ENCODE measurements at places on chromosomes 2 and 18. TPM values are rescaled to one million over a fixed set of nuclear protein-coding genes. Genes with fewer than 3 reads are reported as not detected.

Gene MAPRE3
- 6.7 TPM for total RNA-seq

GRCh38 chr18:23369266-23369665, 83.8 kb upstream of the RIOK3 start:
- DNase-seq: no peak

- DNase-seq: no peak
Observed at GRCh38 chr18:41974796-41975201, 19.8 kb downstream of the PIK3C3 start.

- DNase-seq: no peak
Observed at GRCh38 chr2:41540272-41540998, 507.4 kb upstream of the PKDCC start.

Gene SLC11A1
- 0.51 TPM for total RNA-seq

Gene MAP3K19
- total RNA-seq: not detected

Gene MDH1B
- total RNA-seq: 0.47 TPM

Gene PLB1
- total RNA-seq: 2.4 TPM

DNA sequence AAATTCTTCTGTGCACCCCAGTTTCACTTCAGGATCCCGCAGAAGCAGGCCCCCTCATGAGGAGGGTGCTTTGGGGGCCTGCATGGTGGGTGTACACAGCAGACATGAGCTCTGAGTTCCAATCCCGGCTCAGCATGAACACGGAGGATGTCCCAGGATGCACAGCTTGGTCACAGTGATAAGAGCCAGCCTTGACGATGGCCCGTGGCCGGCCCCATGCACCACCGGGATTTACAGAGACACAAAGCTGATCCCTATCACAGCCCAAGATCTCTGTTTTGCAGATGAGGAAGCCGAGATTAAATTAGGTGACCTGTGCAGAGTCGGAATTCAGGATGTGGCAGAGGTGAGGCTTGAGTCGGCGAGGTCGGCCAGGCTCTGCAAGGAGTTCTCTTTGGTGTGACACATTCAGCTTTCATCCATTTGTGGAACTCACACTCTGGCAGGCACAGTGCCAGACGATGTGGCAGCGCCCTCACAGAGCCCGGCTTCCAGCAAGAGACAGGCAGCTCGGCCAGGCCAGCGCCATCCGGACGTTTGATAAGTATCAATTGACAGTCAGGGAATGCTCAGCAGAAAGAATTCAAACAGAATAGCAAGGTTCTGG, 456.3 kb upstream of the MYT1L start:
- DNase-seq: no peak

Gene FTCDNL1
- 1.7 TPM for total RNA-seq

GRCh38 chr2:2769481-2770431, 438.7 kb upstream of the MYT1L start:
- DNase-seq: peak; percentile 59

Gene CXCR1
- total RNA-seq: 0.59 TPM

DNA sequence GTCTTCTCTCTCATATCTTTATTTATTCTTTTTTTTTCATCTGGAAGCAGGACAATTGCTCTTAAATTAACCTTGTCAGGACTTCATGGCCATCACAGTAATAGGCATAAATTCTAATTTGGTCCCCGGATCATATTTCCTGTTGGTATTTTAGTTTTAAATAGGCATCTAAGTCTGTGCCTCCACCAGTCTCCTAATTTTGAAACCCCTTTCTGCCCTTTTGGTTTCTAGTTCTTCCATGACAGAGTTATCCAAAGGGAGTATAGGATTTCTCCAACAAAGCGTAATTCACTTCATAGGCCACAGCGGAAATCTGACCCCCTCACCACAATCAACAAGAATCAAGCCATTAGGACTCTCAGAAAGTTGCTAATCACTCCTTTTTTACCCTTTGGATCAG, 3.8 kb downstream of the EPHA4 start:
- DNase-seq: no peak

- peak; percentile 52 for DNase-seq
Observed at GRCh38 chr2:241070361-241070760, 31.7 kb downstream of the MTERF4 start.

- no peak for DNase-seq
Observed at GRCh38 chr2:180412219-180412618, 405.1 kb upstream of the CWC22 start.

GRCh38 chr2:62200291-62200841, 4.5 kb downstream of the B3GNT2 start:
- DNase-seq: no peak

DNA sequence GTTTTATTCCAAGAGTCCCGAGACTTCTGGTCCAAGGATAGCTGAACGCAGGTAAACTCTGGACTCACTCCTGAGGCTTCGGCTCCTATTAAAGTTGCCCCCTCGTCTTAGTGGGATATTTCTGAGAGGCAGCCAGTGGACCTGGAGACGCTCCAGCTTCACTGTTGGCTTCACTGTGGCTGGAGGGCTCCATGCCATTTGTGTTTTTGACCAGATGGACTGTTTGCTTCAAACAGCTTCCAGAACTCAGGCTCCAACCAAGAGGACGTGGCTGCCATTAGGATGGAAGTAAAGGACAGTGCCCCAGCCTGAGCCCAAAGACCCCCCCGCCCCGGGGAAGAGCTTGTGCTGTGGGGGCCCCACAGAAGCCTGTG, 94.4 kb upstream of the LDAH start:
- no peak for DNase-seq

DNA sequence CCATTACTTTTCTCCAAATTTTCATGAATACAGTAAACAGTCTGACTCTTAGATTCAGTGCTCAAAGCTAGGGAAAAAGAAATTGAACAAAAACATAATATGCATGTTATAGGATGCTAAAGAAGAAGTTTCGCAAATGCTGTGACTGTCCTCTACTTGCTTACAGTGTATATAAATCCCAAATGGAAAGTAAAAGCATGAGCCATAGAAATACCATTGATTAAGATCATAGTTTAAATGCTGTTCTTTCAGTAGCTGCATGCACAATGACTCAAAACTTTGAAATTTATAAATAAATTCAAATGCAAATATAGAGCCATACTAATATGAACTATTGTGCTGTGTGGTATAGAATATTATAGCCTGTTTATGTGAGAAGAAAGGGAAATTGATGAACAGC, 1113.9 kb upstream of the ACVR2A start:
- no peak for DNase-seq

DNA sequence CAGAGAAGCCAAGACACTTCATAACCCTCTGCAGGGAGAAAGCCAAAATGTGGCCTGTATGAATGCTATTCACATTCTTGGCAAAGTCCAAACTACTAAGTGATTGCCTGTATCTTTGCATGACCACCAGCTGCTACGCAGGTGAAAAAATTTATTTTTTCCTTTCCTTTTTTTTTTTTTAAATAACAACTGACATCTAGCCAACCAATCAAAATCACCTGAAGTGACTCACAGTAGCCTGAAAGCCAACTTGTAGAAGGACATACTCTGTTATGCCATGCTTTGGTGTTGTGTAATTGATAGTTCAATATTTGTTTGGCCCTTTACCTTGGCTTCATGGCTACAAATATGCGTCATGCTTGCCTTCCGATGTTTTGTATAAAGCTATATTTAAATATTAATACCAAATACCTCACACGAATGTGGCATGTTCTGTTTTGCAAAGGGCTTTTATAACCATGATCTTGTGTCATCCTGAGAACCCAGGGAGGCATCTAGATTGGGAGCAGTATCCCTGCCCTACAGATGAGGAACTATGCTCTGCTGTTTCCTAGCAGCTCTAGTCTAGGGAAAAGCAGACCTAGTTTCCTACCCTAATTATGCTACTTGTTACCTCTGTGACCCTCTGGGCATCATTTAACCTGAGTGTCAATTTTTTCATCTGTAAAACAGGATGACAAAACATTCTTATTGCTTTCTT, 102.1 kb downstream of the MYOM1 start:
- DNase-seq: no peak

Gene HOXD13
- total RNA-seq: not detected

Gene TFCP2L1
- 4.8 TPM for total RNA-seq

- peak; percentile 41 for DNase-seq
Observed at GRCh38 chr2:26300234-26300925, 45.6 kb upstream of the SELENOI start.

DNA sequence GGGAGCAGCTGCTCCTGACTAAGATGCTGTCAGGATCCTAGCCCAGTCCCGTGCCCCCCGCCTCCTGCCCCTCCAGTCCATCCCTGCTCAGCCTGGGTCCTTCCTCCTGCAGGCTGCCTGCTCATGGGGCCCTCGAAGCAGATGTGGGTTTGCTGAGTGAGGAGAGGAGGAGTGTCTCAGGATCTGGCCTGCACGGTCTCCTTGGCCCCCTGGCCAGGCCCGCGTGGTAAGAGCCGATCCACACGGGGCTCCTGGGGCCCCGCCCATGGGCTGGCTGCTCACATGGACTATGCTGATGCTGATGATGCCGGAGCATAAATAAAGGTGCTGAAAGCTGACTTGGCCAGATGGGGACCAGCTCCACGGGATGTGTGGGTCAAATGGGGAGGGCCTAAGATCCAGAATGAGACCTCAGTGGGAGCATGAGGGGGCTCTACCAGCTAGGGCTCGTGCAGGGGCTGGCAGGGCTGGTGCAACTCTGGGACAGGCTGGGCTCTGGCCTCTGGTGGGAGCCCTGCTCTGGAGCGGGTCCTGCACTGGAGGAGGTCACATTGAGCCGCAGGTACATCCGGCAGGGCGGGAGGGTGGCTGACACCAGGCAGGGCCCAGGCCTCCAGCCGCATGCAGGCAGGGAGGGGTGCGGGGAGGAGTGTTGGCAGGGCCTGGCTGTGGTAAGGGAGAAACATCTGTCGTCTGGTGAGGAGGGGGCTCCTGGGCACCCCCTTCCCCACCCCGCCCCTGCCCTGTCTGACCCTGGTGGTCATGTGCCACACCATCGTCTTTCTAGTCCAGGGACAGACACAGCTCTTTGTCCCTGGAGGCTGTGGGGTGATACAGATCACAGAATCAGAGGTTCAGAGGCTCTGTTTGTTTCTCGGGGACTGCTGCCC, 275.3 kb upstream of the HDAC4 start:
- no peak for DNase-seq

Gene CREG2
- total RNA-seq: not detected

Gene MXD1
- total RNA-seq: 5.9 TPM

DNA sequence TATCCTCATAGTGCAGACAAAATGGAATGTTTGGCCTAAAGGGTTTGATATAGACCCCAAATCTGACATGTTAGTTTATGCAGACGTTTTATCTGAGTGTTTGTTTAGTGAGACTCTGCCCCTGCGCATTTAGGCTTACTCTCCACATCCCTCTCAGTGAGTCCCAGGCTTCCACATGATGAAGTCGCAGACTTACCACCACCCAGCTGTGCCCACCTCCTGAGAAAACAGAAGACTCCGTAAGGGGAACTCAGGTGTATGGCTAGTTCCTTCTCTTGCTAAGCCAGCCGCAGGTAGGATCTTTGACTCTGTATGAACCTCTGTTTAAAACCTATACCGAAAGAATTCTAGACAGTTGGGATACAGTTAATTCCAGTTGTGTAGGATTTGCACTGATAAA, 272.6 kb downstream of the PTGR3 start:
- DNase-seq: no peak

DNA sequence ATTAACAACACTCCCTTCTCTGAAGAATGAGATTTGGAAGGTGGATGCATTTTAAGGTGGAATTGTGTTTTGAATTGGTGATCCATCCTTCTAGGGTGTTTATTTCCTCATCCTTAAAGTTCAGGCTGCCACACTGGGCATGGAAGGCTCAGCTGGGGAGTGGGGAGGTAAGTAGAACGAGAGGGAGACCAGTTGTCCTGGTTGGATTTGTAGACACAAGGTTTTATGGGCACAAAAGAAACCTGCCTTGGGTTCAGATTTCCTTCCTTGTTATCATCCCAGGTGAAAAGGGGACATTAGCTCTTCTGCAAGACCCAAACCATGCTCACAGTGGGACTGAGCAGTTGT, 101.0 kb upstream of the SIX3 start:
- no peak for DNase-seq

GRCh38 chr2:237412988-237413776, 782 bp downstream of the COL6A3 start:
- DNase-seq: no peak

DNA sequence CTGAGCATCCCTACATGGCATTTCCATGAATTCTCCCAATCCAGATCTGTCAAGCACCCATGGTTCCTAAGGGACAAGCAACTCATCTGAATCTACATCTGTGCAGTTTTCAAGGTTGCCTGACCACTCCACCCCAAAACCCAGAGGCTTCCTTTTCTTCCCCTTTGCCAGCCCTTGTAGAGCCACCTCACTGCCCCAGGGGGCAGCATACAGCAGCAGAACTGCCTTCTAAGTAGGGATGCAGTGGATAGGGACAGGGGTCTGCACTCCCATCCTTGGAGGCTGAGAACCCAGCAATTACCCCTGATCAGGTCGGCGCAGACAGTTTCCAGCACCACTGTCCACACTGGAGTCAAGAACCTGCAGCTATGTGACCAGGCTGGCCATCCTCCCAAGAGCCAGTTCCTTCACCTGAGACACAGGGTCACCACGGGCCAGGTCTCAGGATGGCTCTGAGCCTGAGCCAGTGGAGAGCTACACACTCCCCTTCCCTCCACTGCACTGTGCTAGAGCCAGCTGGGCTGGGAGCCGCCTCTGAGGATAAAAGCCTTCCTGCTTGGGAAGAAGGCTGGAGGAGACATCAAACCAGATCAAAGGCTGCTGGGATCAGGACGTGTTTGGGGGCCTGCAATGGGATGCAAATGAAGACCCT, 283.1 kb downstream of the CELF4 start:
- no peak for DNase-seq

- no peak for DNase-seq
Observed at GRCh38 chr2:182416191-182416590, 10.6 kb downstream of the PDE1A start.

Gene ARHGEF4
- total RNA-seq: 16.3 TPM

Gene SETBP1
- total RNA-seq: 22.8 TPM

Gene CD226
- total RNA-seq: 0.12 TPM

- DNase-seq: no peak
Observed at GRCh38 chr2:54589340-54590215, 133.5 kb downstream of the SPTBN1 start.

- DNase-seq: no peak
Observed at GRCh38 chr2:122451040-122451439, 695.6 kb downstream of the TSN start.

Gene IGFBP5
- total RNA-seq: 17.6 TPM

DNA sequence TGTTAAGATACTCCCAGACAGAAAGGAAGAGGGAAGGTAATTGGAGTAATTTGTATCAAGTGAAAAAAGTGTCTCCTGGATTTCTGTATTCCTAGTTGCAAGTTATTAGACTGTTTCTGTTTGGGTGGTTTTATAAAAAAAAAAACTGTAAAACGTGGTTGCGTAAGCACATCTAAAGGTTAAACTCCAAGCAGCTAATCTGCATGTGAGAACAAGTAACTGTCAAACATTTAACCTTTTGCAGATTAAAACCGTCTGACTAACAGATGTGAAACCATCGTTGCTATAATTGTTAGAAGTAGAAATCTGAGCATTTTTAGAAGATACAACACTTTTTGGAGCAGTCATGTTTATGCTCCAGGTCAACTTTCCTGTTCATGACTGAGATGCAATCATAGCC, 72.3 kb downstream of the AFF3 start:
- no peak for DNase-seq

Data from pancreas (tissue), 10 donors.